Stimulated activated CD4-positive, alpha-beta T cell treated with anti-CD3 and anti-CD28 coated beads, Interleukin-1b, Interleukin-23, amount 100 ng/mL, for 48 hours (primary cell): ENCODE measurements at places on chromosomes 11 and 22.

GRCh38 chr11:70139785-70140410 lies 61.8 kb downstream of the ANO1 start:
- no peak for DNase-seq

DNA sequence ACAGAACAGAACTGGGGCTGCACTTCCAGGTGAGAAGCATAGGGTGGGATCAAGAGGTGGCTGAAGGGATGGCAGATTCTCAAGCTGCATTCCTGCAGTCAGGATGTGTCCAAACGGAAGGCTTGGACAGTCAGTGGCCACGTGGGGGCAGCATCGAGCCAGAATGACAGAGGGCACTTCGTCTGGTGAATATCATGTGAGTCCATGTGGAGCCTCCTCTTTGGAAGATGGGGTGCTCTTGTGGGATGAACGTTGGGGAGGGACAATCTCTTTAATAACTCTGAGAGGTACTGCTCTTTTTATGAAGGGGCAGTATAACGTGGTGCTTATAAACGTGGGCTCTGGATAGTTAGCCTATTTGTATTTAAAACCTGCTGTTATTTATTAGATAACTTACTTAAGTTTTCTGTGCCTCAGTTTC lies 154.9 kb upstream of the NAV2 start:
- DNase-seq: peak; percentile 60

- DNase-seq: no peak
These were observed 94.1 kb upstream of the LIN7C start for GRCh38 chr11:27600656-27601055.

DNA sequence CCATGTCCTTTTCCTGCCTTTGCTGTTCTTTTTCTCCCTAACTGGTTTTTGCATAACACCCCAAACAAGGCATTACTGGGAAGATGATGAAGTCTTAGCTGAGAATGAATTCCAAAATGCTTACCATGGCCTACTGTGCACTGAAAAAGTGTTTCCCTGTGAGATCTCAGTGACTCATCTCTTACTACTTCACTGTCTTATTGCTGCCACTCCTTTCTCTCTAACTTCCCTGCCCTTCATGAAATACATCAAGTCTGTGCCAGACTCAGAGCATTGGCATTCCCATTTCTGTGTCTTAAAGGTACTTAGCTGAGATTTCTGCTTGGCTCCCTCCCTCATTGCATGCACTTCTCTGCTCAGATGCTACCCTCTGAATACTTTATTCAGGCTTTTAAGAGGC lies 49.1 kb upstream of the MUC15 start:
- no peak for DNase-seq

GRCh38 chr22:26690654-26691376 lies 33.4 kb downstream of the MIAT start:
- no peak for DNase-seq

- no peak for DNase-seq
These were observed 250.3 kb downstream of the BRD1 start for GRCh38 chr22:49577168-49578060.

DNA sequence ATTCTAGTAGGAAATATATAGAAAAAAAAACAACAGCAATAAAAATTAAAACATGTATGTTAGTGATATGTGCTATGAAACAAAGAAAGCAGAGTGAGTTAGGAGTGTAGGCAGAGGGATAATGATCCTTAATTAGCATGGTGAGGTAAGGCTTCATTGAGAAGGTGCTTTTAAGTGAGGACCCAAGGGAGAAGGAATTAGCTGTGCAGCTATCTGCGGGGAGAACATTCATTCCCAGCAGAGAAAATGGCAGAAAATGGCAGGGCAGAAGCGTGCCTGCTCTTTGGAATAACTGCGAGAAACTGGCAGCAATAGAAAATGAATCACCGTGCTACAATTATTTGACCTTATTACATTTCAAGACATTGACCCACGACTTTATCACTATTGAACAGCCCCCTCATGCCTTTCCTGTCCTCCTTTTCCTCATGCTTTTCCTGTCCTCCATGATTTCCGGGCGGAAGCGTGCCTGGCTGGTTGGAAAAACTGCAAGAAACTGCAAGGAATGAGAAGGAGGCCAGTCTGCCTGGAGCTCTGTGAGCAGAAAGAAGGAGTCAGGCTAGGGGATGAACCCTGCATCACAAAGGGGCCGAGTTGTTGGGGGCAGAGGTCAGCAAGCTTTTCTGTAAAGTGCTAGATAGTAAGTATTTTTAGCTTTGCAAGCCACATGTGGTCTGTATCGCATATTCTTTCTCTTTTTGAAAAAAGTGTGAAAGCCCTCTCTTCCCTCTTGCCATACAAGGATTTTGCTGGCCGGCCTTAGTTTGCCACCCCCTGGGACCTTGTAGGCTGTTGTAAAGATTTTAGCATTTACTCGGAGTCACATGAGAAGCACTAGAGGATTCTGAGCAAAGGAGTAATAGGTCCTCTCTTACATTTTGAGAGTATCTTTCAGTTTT lies 37.1 kb upstream of the SWAP70 start:
- no peak for DNase-seq

DNA sequence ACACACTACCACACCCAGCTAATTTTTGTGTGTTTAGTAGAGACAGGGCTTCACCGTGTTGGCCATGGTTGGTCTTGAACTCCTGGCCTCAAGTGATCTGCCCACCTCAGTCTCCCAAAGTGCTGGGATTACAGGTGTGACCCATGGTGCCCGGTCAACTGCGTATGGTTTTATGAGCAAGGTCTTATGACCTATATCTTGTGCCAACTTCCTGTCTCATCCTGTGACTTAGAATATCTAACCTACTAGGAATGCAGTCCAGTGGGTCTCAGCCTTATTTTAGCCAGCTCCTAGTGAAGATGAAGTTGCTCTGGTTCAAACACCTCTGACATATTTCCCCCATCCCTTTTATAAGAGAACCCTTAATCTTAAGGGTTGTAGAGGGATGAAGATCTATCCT lies 66.1 kb upstream of the OR5AN1 start:
- no peak for DNase-seq

DNA sequence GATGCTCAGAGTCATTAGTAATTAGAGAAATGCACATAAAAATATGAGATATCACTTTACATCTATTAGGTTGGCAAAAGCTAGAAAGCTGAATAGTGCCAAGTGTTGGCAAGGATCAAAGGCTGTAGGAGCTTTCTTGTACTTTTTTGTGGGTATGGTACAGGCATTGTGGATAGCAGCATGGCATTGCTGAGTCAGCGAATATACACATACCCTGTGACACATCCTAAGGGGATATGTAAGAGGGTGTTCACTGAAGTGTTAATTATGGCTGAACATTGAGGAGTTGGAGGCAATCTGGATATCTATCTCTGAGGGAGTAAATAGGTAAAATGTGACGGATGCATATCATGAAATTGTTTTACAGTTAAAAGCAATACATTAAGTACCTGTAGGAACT lies 27.0 kb upstream of the IL18BP start:
- no peak for DNase-seq
